ENCODE measurements at places on chromosomes 5 and 9.
A peak's percentile ranks its signal among the peaks of the same experiment; 100 is the strongest.

GRCh38 chr5:154575546-154576428 is 97.8 kb upstream of the HAND1 start:
- DNase-seq = no peak

GRCh38 chr9:98869078-98869745 is 61.7 kb downstream of the GALNT12 start:
- no peak for DNase-seq

- DNase-seq = no peak
Observed at GRCh38 chr5:157245476-157245875, 20.4 kb upstream of the CYFIP2 start.

- DNase-seq = no peak
Observed at GRCh38 chr5:72883850-72884249, 67.4 kb downstream of the TNPO1 start.

DNA sequence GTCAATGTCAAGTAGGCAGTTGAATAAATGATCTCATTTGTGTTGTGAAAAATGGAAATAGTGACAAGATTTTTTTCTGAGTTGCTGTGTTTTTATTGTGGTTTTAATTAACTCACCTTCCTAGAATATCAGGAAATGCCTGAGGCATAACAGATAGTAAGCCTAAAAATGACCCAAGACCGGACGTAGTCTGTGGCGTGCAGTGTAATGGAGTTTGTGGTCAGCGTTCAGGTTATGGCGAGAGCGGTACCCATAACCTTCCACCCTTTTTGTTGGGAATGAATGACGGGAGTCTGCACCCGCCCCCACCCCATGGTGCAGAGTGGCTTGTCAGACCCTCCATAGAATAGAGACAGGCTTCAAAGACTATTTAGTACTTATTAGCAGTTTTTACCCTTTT is 119.3 kb downstream of the GALNT10 start:
- no peak for DNase-seq

- no peak for DNase-seq
Observed at GRCh38 chr9:110025551-110026170, 182.3 kb downstream of the C9orf152 start.

DNA sequence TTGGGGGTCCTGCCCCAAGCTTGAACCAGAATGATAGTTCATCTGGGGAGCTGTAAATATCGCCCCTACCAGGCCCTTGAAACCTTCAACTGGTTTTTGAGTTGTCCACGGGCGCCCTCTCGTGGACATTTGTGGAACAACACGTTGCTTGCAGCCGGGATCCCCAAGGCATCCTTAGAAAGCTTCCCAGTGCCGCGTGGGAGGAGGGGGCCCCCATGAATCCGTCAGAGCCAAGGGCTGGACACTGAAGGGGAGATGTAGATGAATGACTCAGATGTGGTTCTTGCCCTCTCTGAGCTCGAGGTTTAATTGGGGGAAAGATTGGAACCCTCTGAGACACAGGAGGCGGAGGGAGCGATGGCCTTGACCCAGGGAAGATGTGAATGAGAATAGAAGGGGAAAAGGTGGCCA is 31.8 kb upstream of the ORM1 start:
- peak; percentile 67 for DNase-seq

DNA sequence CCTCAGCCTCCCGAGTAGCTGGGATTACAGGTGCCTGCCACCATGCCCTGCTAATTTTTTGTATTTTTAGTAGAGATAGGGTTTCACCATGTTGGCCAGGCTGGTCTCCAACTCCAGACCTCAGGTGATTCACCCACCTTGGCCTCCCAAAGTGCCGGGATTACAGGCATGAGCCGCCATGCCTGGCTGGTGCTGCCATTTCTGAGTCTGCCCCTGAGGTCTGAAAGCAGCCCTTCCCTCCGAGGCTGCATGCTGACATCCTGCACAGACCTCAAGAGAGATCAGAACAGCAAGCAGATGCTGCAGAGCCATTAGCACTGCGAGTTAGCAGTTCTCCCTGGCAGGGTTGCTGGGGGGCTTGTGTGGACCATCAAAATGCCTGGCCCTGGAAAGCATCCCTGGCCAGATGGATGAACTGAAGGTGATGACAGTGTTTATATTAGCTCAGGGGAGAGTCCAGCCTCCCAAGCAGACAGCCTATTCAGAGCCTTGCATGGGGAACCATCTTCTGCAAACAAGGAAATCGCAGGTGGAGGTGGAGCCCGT is 176.5 kb upstream of the PANK3 start:
- no peak for DNase-seq

DNA sequence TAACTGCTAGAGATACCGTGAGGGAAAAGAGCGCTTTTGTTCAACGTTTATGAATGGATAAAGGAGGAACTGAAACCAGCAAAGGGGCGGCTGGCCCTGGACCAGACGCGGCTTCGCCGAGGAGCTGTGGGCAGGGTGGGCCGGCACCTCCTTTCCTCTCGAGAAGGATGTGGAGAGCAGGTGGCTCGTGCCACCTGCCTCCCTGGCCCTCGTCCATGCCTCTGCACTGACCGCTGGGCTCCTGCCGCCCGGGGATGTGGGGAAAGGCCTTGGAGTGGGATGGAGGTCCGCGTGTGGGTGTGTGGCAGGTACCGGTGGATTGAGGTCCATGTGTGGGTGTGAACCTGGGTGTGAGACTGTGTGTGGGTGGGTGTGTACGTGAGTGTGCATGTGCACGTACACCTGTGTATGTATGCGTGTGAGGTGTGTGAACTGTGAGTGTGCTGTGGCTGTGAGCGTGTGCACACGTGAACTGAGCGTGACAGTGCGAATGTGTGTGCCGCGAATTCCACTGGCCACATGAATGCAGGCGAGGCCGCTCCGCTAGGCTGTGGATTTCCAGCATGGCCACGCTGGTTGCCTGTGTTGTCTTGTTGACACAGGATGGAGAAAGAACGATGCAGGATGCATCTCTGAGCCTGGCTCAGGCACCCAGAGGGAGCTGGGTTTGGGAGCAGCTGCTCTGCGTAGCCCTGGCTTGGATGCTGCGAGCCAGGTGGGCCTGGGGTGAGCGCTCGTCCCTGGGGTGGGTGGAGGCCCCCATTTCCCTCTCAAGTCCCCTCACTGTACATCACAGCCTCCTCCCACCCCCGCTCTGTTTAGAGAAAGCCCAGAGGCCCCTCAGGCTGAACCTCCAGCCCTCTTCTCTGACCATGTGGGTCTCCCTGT is 4.4 kb upstream of the CEP72 start:
- no peak for DNase-seq

DNA sequence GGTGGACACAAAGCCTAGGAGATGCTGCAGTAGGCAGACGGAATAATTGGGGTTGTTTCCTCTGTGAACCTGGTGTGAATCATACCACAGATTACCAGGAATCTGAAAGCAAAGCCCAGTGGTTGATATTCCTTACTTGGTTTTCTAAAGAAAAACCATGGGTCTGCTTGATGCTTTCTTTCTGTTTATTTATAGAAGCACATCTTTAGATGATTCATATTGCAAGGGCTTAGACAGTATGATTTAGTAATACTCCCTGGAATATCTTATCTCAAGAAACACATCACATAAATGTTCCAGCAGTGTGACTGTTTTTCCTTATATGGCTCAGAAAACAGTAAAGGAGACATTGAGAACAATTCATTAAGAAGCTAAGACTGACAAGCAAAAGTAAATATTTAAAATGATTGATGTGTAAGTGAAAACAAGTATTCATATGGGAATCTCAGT is 623.3 kb downstream of the RAB3C start:
- no peak for DNase-seq

- DNase-seq = no peak
Observed at GRCh38 chr5:52922384-52922783, 66.8 kb upstream of the ITGA2 start.

- DNase-seq = no peak
Observed at GRCh38 chr5:666816-667498, 26.2 kb downstream of the TPPP start.

- DNase-seq = no peak
Observed at GRCh38 chr9:128550770-128551656, 1.4 kb upstream of the SPTAN1 start.

DNA sequence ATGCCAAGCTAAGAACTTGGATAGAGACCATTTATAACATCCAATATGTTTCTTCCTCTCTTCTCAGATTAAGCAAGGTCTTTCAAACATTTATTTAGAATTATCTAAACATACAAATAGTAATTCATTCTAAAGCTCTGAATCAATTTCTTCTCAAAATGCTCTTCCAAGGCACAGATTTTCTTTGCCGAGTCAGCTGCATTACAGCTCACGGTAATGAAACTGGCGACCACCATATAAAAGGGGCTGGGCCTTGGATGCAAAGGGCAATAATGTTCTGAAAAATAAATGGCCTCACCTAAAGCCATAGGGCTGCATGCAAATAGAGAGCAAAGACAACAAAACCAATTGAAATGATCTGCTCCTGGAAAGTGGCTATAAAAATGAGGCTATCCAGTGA is 63.8 kb downstream of the MED27 start:
- DNase-seq = no peak

GRCh38 chr9:65426231-65426630 is 141.2 kb upstream of the FOXD4L5 start:
- DNase-seq = no peak

- no peak for DNase-seq
Observed at GRCh38 chr5:160792732-160793529, 59.1 kb downstream of the ATP10B start.

- no peak for DNase-seq
Observed at GRCh38 chr5:72451741-72452505, 55.3 kb downstream of the ZNF366 start.

DNA sequence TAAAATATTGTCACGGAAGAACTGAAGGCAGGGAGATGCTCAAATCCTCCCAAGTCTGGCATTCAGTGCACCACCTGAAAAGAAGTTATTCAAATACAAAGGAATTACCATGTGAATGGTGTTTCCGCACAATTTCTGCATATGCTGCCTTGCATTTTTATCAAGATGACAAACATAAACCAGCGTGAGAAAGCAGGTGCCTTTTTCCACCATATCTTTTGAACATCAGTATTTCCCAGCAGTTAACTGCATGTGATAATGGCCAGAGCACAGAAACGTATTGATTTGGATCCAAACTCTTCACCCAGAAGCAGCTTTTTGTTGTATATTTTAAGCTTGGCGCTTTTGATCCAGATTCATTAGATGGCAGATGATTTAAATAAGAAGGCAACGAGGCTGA is 808.0 kb downstream of the TLE1 start:
- no peak for DNase-seq

- DNase-seq = no peak
Observed at GRCh38 chr5:125484742-125485641, 738.6 kb upstream of the ZNF608 start.

- DNase-seq = peak; percentile 16
Observed at GRCh38 chr5:16934123-16934522, 2.0 kb downstream of the MYO10 start.

- peak; percentile 97 for DNase-seq
Observed at GRCh38 chr5:62412549-62413329, at the start of gene IPO11. Gene IPO11, plus strand, starts transcription at chr5:62412763. Its CDS starts 24,517 bp downstream, at chr5:62437280.

DNA sequence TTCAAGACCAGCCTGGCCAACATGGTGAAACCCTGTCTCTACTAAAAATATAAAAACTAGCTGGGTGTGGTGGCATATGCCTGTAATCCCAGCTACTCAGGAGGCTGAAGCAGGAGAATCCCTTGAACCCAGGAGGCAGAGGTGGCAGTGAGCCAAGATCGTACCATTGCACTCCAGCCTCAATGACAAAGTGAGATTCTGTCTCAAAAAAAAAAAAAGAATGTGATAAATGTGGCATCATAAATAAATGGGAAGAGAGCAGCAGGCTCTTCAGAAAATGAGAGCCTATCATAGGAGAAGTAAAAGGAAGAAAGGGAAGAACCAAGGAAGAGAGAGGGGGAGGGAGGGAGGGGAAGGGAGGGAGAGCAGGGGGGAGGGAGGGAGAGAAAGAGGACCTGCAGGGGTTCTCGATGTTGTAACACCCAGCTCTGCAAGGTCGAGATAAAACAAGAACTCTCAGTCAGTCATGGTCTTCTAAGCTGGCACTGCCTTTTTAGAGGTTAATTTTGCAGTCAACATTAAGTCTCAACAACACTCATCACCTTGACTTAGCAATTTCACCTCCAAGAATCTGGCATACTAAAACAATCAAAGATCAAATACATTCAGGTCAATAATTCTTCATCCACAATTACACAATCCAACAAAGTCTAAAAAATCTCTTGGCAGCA is 68.7 kb upstream of the SIMC1 start:
- no peak for DNase-seq

DNA sequence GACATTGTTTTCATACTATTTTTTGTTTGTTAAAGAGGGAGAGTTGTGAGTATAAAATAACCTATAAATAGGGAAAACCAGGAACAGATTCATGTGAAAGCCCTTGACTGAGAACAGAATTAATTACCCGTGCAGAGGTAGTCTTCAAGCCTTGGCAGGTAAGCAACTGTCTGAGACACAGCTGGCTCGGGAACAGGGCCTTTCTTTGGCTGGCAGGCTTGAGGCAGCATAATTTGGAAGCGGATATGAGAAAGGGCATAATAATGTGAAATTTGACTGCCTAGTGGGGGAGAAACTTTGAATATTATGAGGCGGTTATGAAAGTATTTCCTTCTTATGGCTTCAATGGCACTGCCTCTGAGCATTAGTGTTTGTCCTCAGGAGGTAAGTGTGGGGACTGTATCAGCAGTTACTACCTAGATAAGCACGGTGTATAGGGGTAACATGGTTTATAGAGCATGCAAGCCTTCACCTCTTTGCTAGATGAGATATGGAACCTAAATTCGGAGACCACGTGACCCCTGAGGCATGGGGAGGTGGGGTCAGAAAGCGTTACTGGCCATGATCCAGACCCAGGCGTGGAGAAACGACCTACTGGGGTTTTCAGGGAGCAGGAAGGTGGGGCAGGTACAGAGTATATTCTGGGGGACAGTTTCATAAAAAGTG is 210.2 kb upstream of the GAS1 start:
- DNase-seq = no peak

DNA sequence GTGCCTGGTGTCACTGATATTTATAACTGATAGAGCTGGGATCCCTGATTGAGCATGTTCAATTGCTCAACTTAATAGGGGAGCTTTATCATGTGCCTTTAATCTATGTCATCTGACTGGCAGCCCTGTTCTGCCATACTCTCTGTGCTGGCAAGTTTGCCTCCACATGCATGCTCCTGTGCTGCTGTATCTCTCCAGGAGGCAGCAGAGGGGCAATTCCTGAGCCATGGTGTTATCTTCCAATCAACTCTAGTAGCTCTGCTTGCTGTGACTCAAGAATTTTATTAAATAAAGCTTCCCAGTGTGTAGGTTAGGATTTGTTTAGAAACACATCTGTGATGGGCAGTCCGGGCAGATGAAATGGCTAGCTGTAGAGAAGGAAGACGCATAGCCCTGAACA is 642.0 kb downstream of the KIF4B start:
- DNase-seq = no peak

GRCh38 chr9:130246126-130246525 is 19.4 kb upstream of the HMCN2 start:
- DNase-seq = no peak

Data from stimulated activated CD4-positive, alpha-beta T cell treated with anti-CD3 and anti-CD28 coated beads, Interleukin-12 subunit alpha, Interleukin-12 subunit beta, amount 100 ng/mL, for 4 hours (primary cell).